ENCODE measurements at places on chromosomes 2 and 18.

GRCh38 chr2:31318361-31319336 is 84.7 kb downstream of the EHD3 start:
- DNase-seq: no peak

GRCh38 chr2:233689501-233689900 is 3.2 kb upstream of the UGT1A6 start:
- no peak for DNase-seq

GRCh38 chr2:46181789-46182530 is 115.2 kb upstream of the EPAS1 start:
- no peak for DNase-seq

- DNase-seq: no peak
Measured at GRCh38 chr2:44075541-44075940, 79.8 kb upstream of the LRPPRC start.

DNA sequence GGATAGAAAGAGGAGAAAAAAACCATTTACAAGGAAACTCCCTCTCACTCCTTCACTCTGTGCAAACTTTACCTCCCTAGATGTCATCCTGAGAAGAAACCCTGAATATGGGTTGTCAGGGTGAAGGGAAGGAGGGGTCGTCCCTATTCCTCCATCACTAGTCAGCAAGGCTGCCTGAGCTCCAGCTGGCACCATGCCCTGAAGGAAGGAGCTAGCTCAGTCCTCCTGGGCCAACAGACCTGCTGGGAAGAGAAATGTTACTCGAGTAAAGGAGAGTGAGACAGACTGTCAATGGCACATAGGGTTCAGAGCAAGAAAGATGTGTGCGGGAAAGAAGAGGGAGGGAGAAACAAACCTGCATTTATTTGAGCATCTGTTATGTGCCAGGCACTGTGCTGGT is 18.3 kb upstream of the EPAS1 start:
- DNase-seq: no peak

- DNase-seq: no peak
Measured at GRCh38 chr2:175624785-175625184, 377.3 kb downstream of the LNPK start.

DNA sequence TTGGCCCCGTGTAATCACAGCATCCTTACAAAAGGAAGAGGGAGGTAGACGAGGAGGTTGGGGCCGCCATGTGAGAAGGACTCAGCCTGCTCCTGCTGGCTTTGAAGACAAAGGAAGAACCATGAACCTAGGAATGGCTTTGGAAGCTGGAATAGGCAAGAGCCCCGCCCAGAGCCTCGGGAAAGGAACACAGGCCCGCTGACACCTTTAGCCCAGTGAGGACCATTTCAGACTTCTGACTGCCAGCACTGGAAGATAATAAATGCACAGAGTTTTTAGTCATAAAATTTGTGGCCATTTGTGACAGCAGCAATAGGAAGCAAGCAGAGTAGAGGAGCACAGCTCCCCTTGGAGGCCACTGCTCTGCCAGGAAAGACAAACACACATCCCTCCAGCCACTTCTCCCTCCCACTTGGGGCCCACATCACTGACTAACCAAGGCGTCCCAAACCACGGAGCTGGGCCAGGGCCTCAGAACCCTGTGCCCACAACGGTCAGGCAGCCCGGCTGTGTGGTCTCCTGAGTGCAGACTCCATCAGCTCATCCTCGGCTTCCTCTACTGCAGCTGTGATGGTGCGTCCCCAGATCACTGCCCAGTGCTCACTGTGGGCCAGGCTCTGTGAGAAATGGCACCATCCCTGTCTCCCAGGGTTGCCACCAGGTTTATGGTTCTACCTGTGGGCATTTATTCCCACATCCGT is 39.7 kb downstream of the TFCP2L1 start:
- DNase-seq: no peak

- DNase-seq: no peak
Measured at GRCh38 chr2:1854729-1855547, 110.6 kb upstream of the PXDN start.

- no peak for DNase-seq
Measured at GRCh38 chr2:144679942-144680341, 160.0 kb upstream of the ZEB2 start.

DNA sequence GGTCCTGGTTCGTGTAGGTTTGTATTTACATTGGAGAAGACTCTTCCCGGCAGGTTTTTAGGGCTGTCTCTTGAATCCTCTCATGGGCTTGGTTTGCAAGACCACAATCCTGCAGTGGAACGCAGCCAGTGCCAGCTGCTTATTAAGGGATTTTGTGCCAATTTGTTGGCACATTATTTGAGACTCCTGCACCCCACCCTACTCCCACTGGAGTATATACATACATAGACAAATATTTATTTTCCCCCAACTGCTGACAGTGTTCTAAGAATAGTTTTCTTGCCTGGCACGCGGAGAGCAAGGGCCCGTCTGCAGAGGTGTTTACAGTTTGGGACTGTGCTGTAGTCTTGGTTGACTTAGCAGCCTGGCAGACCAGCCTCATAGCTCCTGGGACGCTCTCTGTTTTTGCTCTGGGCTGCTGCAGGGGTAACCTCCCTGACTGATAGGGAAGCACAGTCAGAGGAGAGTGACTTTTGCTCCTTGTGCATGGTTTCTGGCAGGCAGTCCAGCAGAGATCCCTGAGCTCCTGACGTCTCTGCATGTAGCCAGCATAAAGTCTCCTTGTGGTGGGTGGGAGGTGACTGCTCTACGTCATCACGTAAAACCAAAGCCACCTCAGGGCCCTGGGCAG is 1.9 kb downstream of the LDLRAD4 start:
- no peak for DNase-seq

DNA sequence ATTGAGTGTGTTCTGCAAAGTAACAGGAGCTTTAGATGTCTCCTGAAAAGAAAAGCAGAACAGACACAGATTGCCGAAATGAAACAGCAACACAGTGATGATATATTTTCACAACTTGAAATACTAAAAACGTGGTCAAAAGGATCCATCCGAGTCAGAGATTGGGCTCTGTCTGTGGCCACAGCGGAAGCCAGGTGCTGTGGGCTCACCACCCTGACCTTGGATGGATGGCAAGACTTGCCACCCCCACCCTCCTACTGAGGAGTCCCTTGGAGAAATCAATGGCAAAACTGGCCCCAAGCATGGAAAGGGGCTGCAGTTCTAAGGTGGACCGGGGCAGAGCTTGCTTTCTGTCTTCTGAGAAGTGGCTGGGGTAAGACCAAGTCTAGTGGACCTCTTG is 31.4 kb upstream of the ACKR3 start:
- no peak for DNase-seq

DNA sequence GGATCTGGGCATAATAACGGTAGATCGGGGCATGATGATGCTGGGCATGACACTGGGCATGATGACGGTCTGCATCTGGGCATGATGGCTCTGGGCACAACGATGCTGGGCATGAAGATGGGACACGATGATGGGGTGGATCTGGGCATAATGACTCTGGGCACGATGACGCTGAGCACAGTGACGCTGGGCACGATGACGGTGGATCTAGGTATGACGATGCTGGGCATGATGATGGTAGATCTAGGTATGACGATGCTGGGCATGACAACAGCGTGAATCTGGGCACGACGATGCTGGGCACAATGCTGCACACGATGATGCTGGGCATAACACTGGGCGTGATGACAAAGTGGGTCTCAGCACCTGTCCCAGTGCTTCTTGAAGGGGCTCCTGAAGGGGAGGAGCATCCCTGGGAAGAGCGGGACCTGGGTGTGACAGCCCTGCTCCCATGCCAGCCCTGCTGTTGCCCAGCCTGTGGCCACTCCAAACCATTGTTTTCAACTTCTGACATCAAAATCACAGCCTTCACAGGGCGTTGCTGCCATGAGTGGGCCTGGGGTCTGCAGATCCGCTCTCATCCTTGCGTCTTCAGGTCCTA is 30.4 kb upstream of the ALLC start:
- DNase-seq: no peak

DNA sequence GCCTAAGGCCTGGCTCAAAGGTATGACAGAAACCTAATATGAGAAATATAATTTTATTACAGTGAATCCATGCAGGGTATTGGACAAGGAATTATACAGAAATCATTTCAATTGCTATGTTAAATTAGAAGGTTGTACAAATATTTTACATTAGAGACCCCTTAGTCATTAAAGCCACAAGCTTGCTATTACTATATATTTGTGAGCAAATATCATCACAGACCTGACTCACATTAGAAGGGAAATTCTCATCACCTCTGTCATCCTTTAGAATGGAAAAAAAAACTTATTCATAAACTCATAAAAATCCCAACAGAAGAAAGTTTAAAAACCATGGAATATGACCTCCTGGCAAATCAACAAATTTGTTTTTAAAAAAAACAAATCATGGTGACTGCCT is 277.9 kb downstream of the DCC start:
- no peak for DNase-seq

- DNase-seq: no peak
Measured at GRCh38 chr2:19671311-19671710, 230.5 kb downstream of the TTC32 start.

GRCh38 chr2:113980946-113981345 is 91.1 kb downstream of the ACTR3 start:
- DNase-seq: no peak

- DNase-seq: no peak
Measured at GRCh38 chr18:68940039-68940438, 142.2 kb downstream of the CCDC102B start.

DNA sequence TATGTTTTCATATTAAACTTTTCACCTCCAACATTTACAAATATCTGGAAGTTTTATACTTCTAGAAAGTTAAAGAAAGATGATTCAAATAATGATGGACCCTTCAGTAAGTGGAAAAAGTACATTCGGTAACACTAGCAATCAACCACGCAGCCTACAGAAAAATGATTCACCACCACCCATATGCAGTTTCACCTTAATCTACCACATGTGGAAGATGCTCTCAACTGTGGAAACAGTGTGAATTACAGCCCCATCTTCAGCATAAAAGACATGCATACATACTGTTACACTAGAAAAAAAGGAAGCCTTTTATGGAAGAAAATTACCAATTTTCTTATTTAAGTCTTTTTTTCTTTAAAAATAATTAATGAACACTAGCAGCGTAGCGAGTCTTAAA is 1.1 kb downstream of the SLC38A11 start:
- DNase-seq: no peak

DNA sequence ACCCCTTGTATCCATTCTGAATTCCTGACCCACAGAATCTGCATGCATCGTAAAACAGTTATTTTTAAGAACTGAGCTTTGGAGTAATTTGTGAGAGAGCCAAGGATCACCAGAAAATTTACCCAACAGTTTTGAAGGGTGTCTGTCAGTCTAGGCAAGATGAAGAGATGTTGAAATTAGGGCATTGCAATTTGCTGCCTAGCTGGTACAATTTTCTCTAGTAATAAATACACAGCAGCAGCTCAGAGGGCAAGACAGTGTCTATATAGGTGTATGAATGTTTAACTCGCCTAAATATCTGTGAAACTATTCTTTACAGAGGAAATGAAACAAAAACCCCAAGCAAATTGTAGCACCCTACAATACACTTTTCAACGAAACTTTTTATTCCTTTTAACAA is 377.8 kb upstream of the POU3F3 start:
- no peak for DNase-seq

GRCh38 chr18:40985436-40985835 is 969.6 kb upstream of the PIK3C3 start:
- DNase-seq: no peak

DNA sequence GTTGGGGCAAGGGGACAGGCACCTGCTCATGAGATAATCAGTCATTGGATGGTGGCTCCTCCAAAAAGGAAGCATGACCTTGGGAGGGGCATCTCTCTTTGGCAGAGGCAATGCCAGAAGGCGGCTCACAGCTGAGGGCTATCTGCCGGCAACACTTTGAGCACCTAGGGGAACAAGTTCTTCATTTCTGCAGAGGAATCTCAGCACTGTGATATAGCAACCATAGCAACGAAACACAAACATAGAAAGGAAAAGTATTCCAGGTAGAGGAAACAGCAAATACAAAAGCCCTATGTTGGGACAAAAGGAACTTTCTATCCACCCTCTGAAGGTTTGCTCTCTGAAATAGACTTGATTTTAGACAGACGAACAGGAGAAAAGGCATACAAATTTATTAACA is 89.1 kb upstream of the NEDD4L start:
- DNase-seq: no peak

GRCh38 chr2:172335736-172336135 is 91.7 kb upstream of the ITGA6 start:
- no peak for DNase-seq

- no peak for DNase-seq
Measured at GRCh38 chr2:168848225-168848624, 42.0 kb downstream of the SPC25 start.

DNA sequence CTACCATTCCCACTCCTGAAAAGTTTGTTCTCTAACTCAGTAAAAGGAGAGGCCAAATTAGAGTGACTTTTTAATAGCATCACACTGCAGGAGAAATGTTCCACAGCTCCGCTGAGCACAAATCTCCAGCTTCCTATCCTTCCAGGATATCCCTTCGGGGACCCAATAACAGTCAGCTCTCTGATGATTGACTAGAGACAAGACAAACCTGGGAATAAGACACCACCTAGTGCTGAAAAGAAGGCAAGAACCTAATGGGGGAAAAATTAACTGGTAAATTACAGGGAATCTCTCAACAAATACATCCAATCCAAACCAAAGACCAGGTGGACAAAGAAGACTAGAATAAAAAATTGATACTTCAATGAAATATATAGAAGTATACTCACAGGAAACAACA is 977.1 kb upstream of the SOX11 start:
- DNase-seq: no peak

DNA sequence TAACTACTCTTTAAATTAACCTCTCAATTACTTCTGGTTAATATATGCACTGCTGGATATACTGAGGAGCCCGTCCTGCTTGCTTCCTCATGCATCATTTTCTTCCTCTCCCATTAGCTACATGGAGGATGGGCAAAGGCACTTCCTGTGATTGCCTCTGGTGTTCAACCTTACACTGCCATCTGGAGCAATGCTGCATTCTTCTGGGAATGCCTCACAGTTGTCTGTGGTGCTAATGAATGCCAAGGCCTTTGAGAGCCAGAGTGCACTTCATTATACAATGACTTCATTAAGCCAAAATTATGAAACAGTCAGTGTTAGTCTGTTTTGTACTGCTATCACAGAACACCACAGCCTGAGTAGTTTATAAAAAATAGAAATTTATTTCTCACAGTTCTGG is 134.8 kb upstream of the DOCK10 start:
- no peak for DNase-seq

DNA sequence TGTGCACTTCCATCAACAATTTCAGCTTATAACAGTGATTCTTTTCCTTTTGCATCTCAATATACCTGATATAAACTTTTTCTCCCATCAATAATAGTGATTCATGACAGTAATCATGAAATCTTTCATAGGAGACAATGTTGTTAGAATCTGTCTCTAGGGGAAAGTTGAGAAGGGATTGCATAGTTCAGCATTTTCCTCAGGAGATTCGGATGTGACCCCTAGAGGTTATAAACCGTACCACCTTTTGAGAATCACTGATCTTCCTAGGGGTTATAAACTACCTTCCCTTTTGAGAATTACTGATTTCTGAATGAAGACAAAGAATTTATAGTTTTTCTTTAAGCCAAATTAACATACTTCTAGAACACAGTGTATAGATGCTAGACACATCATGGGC is 53.0 kb upstream of the GALNT3 start:
- no peak for DNase-seq
